ENCODE measurements at places on chromosomes 3 and 15.

DNA sequence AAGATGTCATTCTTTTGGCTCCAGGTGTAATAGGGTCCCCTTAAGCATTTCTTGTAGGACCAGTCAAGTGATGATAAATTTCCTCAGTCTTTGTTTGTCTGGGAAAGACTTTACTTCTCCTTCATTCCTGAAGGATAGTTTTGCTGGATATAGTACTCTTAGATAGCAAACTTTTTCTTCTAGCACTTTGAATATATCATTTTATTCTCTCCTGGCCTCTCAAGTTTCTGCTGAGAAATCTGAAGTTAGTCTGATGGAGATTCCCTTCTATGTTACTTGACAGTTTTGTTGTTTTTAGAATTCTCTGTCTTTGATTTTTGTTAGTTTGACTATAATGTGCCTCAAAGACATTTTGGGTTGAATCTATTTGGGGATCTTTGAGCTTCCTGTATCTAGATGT, 181.2 kb upstream of the HES1 start:
- DNase-seq: no peak

GRCh38 chr3:166263460-166263859, 426.2 kb upstream of the BCHE start:
- no peak for DNase-seq

GRCh38 chr3:195169011-195169649, 101.8 kb downstream of the XXYLT1 start:
- DNase-seq: no peak

GRCh38 chr3:23800731-23801130, 5.0 kb upstream of the UBE2E1 start:
- no peak for DNase-seq

DNA sequence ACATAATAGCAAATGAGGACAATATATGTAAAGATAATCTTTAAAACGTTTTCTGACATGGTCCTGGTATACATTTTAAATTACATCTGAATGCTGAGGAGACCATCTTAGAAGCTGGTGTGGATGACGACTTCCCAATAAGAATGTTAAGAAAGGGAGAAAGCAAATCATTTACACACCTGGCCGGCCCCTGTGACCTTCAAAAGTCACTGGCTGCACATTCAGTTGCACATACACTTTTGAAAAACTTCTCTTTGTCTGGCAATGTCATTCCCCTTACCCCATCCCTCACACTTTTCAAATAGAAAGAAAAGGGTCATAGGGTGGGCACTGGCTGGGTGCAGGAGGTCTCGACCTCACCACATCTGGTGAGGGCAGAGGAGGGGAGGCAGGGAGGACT, 391.0 kb downstream of the MECOM start:
- DNase-seq: no peak

DNA sequence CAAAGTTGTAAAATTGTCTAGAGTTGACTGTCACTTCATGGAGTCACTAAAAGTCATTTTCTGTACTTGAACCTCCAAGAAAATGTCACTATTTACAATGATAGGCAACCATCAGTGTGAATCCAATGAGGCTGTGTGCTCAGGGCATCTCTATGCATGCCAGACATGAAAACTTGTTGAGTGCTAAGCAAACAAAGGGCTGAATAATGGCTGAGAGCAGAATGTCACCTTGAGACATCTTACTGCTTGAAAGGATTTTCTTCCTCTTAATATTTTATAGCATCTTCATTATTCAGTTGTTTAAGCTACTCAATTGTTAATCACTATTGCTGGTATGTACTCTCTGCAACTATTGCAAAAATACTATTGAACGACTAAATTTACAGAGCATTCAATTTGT, 184.7 kb downstream of the PLCH1 start:
- no peak for DNase-seq

GRCh38 chr3:177300039-177300833, 103.0 kb upstream of the TBL1XR1 start:
- no peak for DNase-seq

- DNase-seq: no peak
These were observed 36.0 kb upstream of the TIMP4 start for GRCh38 chr3:12194669-12195161.

- no peak for DNase-seq
These were observed 3.3 kb downstream of the WDR49 start for GRCh38 chr3:167650459-167650858.

DNA sequence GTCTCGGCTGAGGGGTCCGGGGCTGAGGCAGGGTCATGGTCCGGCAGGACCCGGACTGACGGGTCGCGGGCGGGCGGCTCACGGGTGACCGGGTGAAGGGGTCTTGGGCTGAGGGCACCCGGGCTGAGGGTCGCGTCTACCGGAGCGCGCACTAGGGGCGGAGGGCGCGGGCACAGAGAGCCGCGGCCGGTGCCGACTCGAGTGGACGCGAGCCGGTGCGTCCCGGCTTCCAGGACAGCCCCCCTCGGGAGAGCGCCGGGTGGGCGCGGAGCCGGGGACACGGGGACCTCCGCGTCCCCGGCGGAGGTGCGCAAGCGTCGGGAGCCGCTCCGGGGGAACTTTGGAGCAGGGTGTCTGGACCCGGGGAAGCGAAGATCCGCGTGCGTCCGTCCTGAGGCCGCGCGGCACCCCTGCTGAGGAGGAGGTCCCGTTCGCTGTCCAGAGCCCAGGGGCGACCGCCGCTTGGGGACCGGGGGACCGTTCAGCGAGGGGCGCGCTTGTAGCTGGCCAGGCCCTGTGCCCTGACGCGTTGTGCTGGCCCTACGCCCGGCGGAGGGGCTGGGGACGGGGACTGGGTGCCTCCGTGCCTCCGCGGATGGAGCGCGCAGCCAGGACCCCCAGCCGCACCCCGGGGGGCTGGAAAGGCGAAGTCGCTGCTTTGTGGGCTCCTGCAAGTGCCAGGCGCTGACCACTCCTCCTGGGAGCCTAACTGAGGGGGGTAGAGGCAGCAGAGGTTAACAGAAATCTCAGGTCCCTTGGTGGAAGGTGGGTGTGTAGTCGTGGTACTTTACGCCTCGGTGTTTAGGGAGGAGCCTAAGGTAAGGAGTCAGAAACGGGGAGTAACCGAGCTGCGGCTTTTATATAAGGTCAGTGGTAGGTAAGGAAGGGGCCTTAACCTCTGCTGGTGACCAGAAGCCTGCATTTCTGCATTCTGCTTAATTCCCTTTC, at the start of gene PPARG:
Gene PPARG (plus strand): TSS at position 889 of the 948 bp plus-strand sequence. CDS start 90,642 bp downstream, outside the sequence.
- no peak for DNase-seq

DNA sequence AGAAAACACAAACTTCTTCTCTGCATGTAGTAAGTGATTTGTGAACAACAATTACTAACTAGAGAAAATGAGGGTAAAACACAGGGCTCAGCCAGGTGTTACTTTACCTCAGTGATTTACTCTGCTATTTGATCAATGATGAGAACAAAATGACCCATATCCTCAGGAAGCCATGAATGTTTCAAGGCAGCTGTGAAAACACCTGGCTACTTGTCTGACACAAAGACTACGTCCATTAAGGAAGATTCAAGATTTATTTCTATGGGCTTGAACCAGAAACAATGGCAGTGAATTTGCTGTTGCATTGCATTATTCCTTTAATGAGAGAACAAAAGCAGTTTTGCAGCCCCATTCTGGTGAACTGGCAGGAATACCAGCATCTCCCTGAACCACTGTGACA, 374.6 kb upstream of the ARL6 start:
- DNase-seq: no peak

- DNase-seq: no peak
These were observed 10.7 kb upstream of the CSPG4 start for GRCh38 chr15:75723171-75723846.

DNA sequence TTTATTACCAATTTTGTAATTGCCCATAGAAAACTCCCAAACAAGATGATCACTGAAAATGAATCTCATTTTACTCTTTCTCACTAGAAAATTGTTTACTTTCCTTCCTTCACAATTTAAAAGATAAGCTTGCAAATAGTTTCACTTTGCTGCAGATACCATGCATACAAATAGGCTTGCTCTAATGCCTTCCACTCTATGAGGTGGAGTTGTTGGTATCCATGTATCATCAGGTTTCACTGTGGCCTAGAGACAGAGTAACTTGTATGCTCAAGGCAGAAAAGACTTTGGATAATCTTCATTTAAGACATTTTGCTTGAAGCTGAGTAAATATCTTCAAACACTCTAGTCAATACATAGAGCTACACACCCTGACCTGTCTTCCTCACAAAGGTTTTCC, 60.8 kb downstream of the RYK start:
- no peak for DNase-seq

GRCh38 chr15:80485370-80486164, 81.4 kb downstream of the ARNT2 start:
- DNase-seq: no peak

DNA sequence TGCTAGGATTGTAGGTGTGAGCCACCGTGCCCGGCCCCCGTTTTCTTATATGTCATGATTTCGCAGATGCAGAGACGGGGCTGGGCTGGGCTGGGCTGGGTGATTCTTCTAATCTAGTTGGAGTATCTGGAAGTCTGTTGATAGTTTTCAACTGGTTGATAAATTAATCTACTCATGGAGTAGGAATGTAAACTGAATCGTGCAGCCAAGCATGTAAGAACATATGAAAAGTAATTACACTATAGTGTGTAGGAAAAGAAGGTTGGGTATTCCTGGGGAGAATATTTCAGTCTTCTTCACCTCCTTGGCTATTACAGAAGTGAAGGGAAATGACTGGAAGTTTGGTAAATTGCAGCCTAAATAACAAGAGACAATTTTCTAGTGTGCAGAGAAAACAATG, 82.6 kb upstream of the MAGI1 start:
- DNase-seq: no peak

DNA sequence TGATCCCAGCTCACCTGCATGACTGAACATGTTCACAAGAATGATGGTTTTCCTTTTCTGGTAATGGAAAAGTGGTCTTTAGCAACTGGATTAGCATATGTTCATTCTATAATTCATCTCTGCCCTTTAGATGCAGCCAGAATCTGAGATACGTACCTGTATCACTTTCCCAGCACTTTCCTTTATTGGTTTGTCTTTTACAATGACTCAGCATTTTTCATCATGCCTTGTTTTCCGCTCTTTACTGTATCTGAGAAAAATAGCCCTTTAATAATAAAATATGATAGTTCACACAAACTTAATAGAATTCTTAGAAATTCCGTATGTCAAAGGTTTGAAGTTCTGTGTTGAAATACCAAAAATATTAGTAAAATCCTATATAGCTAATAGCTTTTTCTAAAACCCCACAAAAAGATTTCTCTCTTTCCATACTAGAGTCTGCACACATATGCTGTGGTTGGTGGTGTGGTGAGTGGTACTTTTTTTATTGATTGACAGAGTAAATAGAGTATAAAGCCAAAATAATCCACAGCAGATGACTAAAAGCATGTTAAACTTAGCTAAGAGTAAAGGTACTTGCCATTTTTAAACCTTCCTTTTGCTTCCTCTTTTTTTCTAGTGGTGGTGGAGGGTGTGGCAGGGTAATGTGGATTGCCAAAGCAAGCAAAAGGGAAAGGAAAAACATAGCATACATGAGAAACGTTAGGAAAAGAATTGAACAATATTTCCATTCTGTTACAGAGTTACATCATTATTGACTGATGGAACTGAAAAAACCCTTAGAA, 328.9 kb upstream of the RBMS3 start:
- no peak for DNase-seq

- no peak for DNase-seq
These were observed 476.3 kb downstream of the EPHB1 start for GRCh38 chr3:135271177-135272025.
